Fibroblast of skin of right quadriceps (primary cell): ENCODE measurements at places on chromosomes 1 and 21.
A peak's percentile ranks its signal among the peaks of the same experiment; 100 is the strongest.

- DNase-seq, result peak; percentile 52
Measured at GRCh38 chr1:1069056-1069710, 4.9 kb downstream of the RNF223 start.

- peak; percentile 69 for DNase-seq
Measured at GRCh38 chr1:33985656-33986055, 121.8 kb downstream of the HMGB4 start.

DNA sequence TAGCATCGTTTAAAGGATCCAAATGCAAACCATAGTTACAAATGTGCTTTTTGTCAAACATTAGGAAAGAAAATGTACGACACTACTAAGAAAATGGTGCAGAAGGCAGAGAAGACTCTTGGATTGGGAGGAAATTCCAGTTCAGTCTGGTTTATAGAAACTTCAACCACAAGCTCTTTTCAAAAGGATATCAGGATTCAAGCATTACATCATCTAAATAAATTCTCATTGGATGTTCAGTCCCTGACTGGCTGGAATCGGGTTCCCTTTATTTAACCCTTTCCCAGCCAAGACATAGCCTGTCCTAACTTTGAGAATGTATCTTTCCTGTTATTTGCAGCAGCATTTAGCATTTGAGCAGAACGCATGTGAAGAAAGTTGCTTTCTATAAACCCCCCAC, 184.6 kb downstream of the LMO4 start:
- DNase-seq, result peak; percentile 60

GRCh38 chr1:94398356-94398755, 19.8 kb upstream of the ABCD3 start:
- DNase-seq, result peak; percentile 24

DNA sequence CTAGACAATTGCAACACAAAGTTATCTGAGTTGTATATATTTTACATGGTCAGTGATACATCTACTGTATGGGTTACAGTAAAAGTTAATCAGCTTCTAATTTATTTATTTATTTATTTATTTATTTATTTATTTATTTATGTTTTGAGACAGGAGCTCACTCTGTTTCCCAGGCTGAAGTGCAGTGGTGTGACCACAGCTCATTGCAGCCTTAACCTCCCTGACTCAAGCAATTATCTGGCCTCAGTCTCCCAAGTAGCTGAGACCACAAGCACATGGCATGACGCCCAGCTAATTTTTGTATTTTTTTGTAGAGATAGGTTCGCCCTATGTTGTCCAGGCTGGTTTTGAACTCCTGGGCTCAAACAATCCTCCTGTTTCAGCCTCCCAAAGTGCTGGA, 241.6 kb downstream of the PTPRC start:
- DNase-seq, result peak; percentile 48

DNA sequence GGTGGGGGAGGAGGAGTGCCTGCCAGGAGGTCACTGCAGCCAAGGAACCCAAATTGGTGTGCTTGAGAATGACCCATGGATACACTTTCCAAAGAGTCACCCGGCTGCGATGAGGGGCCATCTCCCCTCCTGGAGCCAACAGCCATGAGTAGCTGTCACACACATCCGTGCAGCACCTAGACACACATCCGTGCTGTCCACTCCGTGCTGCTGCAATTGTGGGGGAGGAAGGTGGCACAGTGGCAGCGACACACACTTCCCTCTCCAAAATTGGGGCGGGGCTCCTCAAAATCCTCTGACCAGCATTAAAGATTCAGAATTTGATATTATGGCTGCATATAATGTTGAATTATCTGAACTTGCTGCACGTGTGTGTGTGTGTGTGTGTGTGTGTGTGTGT, 15.8 kb downstream of the TP73 start:
- no peak for DNase-seq

DNA sequence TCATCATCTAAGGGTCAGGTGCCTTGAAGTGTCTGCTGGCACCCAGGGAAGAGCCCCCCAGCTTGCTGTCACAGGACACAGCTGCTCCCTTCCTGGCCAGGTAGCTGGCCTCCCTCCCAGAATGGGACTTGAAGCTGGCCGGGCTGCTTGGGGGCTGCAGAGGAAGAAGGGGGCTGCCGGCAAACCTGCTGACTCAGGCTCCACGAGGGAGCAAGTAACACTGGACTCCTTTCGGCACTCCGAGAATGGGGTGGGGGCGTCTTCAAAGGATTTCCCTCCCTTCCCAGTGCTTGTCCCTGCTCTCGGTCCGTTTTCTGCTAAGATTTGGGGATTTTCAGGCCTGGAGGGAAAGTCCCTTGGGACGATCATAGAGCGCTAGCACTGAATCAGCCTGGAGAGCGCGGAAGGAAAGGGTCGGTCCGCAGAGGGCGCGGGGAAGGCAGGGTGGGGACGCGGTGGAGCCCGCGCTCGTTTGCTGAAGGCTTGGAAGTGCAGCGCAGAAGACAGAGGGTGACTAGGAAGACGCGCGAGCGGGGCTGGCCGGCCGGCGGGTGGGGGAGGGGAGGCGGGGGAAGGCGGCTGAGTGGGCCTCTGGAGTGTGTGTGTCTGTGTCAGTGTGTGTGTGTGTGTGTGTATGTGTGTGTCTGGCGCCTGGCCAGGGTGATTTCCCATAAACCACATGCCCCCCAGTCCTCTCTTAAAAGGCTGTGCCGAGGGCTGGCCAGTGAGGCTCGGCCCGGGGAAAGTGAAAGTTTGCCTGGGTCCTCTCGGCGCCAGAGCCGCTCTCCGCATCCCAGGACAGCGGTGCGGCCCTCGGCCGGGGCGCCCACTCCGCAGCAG, at the start of gene CSF1:
Gene CSF1, plus strand, starts transcription at position 727 of the 840 bp plus-strand sequence. CDS start 175 bp downstream, outside the sequence.
- DNase-seq, result peak; percentile 88

DNA sequence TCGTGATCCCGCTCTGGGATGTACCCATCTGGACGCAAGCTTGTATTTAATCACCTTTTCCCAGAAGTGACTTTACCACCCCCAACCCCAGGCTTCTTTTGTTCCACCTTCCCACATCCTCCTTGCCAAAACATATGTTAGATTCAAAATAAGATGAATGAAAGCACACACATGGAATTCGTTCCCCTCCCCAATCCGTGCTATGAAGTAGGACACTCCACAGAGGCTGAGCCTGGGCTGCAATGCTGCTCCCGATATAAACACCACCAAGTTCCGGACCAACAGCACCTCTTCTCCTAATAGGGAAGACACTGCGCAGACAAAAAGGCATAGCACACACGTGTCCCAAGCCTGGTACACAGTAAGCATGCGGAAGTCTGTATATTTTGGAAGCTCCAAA, 86.1 kb downstream of the CLSTN1 start:
- peak; percentile 47 for DNase-seq

GRCh38 chr21:39669485-39669884, 56.7 kb downstream of the B3GALT5 start:
- DNase-seq, result no peak

DNA sequence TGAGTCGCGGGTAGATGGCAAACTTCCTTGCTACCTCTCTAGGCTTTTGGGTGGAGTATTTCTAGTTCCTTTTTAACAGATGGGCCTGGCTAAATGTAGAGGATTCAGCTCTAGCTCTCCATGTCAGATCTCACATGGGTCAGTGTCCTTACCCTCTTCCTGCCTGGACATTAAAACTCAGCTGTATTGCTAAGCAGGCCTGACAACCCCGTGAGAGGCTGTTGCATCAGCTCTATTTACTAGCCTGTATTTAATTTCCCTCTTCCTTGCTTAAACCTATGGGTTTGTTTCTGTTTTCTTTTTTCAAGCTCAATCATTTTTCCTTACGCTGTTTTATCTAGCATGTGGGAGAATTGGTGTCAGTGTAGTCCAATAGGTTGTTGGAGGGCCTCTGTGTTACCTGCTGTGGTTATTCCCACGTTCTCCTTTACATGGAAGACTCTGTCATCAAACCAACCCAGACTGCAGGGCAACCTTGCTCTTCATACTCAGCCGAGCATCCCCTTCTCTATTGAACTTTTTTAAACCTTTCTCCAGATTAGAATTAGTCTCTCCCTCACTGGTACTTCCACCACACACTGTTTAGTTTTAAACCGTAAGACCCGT, 79.5 kb upstream of the BACH1 start:
- no peak for DNase-seq
